ENCODE measurements at places on chromosomes 7 and 10. TPM values are rescaled to one million over a fixed set of nuclear protein-coding genes. Genes with fewer than 3 reads are reported as not detected.

FANK1 gene
- total RNA-seq: 2.4 TPM

TAC1 gene
- total RNA-seq: 0.45 TPM

TBX20 gene
- 5.5 TPM for total RNA-seq

BCAP29 gene
- 34.2 TPM for total RNA-seq

POLL gene
- total RNA-seq: 36.3 TPM

DMBT1 gene
- not detected for total RNA-seq

TET1 gene
- 30.0 TPM for total RNA-seq

NRBF2 gene
- 21.4 TPM for total RNA-seq

LRRC61 gene
- total RNA-seq: 23.2 TPM

ECHDC3 gene
- 5.3 TPM for total RNA-seq

TDRD1 gene
- total RNA-seq: not detected

CLEC2L gene
- total RNA-seq: 0.65 TPM

LANCL2 gene
- 23.4 TPM for total RNA-seq

LRRTM3 gene
- 2.3 TPM for total RNA-seq

UTF1 gene
- total RNA-seq: not detected

NYAP1 gene
- 5.2 TPM for total RNA-seq

LIPM gene
- not detected for total RNA-seq

PPP1R9A gene
- 22.7 TPM for total RNA-seq

RASSF4 gene
- 16.4 TPM for total RNA-seq

SLC18A3 gene
- 16.7 TPM for total RNA-seq

SLC26A4 gene
- total RNA-seq: 0.12 TPM

HTR7 gene
- 0.09 TPM for total RNA-seq

IGFBP3 gene
- total RNA-seq: 40.2 TPM

SPDYE2B gene
- not detected for total RNA-seq

EPDR1 gene
- total RNA-seq: 4.1 TPM

CREB5 gene
- 6.9 TPM for total RNA-seq

NME8 gene
- not detected for total RNA-seq

PILRB gene
- 36.6 TPM for total RNA-seq

SPDYE5 gene
- not detected for total RNA-seq

LIPK gene
- not detected for total RNA-seq

ZNF735 gene
- not detected for total RNA-seq

LRIT1 gene
- not detected for total RNA-seq

TEX47 gene
- not detected for total RNA-seq

CTAGE8 gene
- total RNA-seq: 0.72 TPM

CTAGE4 gene
- 0.55 TPM for total RNA-seq

VSTM4 gene
- total RNA-seq: 2.3 TPM

GAD2 gene
- not detected for total RNA-seq

TMEM184A gene
- not detected for total RNA-seq

HPSE2 gene
- not detected for total RNA-seq

FFAR4 gene
- total RNA-seq: not detected

CPA4 gene
- 0.72 TPM for total RNA-seq

OR6B1 gene
- total RNA-seq: not detected

COL28A1 gene
- 0.28 TPM for total RNA-seq

PRXL2A gene
- total RNA-seq: 161 TPM

FAM107B gene
- total RNA-seq: 45.9 TPM

Measured in neural crest cell (in vitro differentiated cells).